ENCODE measurements at places on chromosomes 11 and 22.

- DNase-seq: no peak
These were observed 646.0 kb downstream of the OPCML start for GRCh38 chr11:132886335-132886734.

- DNase-seq: no peak
These were observed 129.3 kb upstream of the B3GAT1 start for GRCh38 chr11:134541355-134541754.

DNA sequence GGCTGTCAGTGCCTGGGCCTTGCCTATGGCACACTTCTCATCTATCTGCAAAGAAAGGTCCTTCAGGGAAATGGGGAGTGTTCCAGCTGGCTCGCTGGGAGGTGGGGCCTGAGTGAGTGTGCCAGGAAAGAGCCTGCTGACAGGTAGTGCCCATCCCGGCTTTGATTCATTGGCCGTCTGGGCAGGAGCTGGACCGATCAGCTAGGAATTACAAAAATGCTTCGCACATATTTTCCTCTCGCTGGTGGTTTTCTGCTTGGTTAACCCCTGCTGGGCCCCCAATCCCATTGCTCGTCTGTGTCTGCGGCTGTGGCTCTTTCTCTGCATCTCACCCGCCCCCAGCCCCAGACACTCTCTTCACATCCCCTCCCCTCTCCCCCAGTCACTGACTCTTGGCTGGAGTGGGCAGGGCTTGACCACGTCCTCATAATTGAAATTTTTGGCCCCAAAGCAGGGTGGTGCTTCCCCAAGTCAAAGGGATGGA lies 10.8 kb downstream of the LIF start:
- DNase-seq: no peak

DNA sequence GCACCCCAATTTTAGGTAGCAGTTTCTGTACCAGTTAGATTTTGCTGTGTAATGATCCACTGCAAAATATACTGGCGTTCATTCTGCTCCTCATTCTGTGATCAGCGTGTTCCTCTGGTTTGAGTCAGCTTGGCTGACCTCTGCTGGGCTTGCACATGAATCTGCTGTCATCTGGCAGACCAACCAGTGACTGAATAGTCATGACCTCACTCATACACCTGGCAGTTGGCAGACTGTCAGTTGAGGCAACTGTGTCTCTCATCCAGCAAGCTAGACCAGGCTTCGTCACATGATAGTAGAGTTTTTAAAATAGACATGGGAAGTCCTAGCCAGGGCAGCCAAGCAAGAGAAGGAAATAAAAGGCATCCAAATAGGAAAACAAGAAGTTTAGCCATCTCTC lies 316.3 kb upstream of the LARGE1 start:
- no peak for DNase-seq

GRCh38 chr11:830295-831117 lies 2.2 kb upstream of the CD151 start:
- DNase-seq: no peak

DNA sequence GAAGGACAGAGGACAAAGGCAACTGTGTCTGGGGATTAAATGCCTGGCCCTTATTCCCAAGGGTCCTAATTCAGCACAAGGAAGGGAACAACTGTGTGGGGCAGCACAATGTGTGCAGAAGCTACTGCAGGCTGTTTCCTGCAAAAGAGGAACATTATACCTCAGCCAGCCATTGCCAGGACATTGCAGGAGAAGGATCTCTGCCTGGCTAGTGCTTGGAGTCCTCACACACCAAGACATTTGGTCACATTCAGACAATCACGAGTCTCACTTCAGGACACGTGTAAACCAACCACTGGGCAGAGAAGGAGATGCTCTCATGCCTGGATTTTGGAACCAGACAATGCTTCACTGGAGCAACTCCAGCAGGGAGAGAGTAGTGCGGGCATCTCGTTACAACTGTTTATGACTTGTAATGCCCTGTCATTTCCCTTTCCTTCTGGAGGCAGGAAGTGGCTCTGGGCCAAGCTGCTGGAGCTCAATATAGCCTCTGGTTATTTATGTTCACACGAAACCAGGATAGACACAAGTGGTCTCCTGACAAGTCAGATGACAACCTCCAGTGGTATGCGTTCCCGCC lies 23.9 kb upstream of the ZC3H12C start:
- no peak for DNase-seq

Data from hematopoietic multipotent progenitor cell treated with erythropoietin and hydrocortisone succinate and interleukin-3 and kit ligand, for 15 days (in vitro differentiated cells).